Dorsolateral prefrontal cortex (tissue), 122 donors: ENCODE measurements at places on chromosomes 2 and 18. TPM values are rescaled to one million over a fixed set of nuclear protein-coding genes. Genes with fewer than 3 reads are reported as not detected.

The ABCG8 gene
- total RNA-seq: 2.8 TPM

The HK2 gene
- 4.8 TPM for total RNA-seq

The STAM2 gene
- total RNA-seq: 39.2 TPM

The MROH2A gene
- not detected for total RNA-seq

The REEP1 gene
- total RNA-seq: 58.3 TPM

The DSG2 gene
- total RNA-seq: 0.45 TPM

The GALNT3 gene
- 1.4 TPM for total RNA-seq

The PMAIP1 gene
- 0.35 TPM for total RNA-seq
